Hypothalamus (tissue), 51 donors: ENCODE measurements at places on chromosomes 16 and 17.

GRCh38 chr17:7840441-7840840, 6.4 kb downstream of the KDM6B start:
- no peak for DNase-seq

- DNase-seq: no peak
Measured at GRCh38 chr16:75761108-75761507, 34.8 kb upstream of the CPHXL start.

DNA sequence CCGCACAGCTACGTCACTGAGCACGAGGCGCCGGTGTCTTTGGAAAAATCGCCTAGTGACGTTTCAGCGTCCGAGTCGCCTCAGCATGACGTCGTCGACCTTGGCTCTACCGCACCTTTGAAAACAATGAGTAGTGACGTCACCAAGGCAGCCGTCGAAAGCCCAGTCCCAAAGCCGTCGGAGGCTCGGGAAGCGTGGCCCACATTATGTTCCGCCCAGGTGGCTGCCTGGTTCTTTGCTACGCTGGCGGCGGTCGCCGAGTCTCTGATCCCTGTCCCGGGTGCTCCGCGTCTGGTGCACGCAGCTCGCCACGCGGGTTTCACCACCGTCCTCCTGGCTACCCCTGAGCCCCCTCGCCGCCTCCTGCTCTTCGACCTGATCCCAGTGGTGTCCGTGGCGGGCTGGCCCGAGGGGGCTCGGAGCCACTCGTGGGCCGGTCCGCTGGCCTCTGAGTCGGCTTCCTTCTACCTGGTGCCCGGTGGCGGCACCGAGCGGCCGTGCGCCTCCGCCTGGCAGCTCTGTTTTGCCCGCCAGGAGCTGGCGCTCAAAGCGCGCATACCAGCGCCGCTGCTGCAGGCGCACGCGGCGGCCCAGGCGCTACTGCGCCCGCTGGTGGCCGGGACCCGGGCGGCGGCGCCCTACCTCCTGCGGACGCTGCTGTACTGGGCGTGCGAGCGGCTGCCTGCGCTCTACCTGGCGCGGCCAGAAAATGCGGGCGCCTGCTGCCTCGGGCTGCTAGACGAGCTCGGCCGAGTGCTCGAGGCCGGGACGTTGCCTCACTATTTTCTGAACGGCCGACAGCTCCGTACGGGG, 1.5 kb downstream of the TMEM102 start:
- no peak for DNase-seq

DNA sequence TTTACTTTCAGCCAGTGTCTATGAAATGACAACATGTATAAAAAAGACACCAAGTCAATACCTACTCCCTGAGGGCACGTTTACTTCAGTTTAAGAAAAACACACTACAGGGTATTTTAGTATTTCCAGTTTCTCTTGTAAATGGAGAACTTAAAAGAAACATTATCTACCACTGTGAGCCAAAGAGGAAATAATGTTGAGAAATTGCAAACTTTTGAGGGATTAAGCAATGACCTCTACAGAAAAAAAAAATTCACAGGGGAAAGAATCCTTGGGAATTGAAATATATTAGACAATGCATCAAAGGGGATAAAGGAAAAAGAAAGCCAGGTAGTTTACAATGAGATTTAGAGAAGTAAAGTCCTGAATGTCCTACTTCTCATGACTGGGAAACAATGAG, 126.0 kb downstream of the KCNJ2 start:
- no peak for DNase-seq

DNA sequence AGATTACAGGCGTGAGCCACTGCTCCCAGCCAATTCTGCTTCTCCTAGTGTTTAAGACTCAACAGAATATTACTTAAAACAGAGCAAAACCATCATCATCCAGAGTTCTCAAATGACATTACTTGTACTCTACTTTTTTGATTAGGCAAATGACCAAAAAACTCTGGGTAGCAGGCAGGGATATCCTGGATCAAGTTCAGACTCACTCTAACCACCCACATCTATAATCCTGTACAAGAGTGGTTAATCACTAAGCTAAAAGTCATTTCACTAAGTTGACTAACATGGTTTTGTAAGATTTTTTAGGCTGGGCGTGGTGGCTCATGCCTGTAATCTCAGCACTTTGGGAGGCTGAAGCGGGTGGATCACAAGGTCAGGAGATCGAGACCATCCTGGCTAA, 6.8 kb downstream of the NAE1 start:
- no peak for DNase-seq

- no peak for DNase-seq
Measured at GRCh38 chr16:72837846-72838585, 209.9 kb downstream of the ZFHX3 start.

DNA sequence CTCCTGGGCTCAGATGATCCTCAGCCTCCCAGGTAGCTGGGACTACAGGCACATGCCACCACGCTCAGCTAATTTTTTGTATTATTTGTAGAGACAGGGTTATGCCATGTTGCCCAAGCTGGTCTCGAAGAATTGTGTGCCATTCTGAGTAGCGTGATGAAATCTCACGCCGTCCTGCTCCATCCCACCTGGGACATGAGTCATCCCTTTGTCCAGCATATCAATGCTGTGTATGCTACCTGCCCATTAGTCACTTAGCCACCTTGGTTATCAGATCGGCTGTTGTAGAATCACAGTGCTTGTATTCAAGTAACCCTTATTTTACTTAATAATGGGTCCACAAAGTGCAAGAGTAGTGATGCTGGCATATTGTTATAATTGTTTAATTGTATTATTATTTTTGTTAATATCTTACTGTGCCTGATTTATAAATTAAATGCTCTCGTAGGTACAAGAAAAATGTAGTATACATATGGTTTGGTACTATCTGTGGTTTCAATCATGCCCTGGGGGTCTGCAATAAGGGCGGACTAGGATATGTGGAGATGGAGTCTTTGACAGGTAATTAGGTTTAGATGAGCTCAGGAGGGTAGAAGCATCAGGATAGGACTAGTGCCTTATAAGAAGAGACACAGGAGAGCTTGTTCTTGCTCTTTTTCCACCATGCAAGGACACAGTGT, 26.6 kb upstream of the SLC13A2 start:
- no peak for DNase-seq

GRCh38 chr16:57815987-57816745, 13.9 kb upstream of the KIFC3 start:
- DNase-seq: no peak

DNA sequence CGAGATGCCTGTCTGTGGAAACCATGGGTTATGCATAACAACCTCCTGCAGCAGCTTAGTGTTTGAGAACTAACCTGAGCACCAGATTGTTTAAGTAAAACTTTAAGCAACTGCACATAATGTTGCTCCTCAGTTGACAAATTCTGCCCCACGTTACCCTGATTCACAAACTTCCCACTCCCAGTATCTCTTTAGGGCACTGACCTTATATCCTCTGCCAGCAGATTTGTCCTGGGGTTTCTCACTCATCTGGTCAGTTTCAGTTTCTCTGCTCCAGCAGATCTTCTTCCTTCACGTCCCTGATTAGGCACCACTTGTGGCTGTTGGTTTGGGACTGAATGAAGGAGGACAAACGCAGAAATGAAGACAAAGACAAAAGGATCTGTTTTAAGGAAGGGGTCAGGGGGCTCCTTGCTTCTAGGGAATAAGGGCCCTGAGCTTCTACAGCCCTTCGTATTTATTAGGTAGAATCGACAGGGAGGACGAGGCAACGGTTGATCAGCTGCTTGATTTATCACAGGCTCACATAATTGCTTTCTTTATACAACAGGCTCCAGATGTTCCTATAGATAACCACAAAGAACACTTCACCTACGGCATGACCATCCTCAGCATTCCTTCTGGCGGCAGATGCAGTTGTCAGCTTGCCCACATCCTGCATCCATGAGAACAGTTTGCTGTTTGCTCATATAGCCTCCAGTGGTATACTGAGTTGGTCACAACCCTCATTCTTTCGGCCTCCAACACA, 13.5 kb upstream of the ZNF689 start:
- no peak for DNase-seq

DNA sequence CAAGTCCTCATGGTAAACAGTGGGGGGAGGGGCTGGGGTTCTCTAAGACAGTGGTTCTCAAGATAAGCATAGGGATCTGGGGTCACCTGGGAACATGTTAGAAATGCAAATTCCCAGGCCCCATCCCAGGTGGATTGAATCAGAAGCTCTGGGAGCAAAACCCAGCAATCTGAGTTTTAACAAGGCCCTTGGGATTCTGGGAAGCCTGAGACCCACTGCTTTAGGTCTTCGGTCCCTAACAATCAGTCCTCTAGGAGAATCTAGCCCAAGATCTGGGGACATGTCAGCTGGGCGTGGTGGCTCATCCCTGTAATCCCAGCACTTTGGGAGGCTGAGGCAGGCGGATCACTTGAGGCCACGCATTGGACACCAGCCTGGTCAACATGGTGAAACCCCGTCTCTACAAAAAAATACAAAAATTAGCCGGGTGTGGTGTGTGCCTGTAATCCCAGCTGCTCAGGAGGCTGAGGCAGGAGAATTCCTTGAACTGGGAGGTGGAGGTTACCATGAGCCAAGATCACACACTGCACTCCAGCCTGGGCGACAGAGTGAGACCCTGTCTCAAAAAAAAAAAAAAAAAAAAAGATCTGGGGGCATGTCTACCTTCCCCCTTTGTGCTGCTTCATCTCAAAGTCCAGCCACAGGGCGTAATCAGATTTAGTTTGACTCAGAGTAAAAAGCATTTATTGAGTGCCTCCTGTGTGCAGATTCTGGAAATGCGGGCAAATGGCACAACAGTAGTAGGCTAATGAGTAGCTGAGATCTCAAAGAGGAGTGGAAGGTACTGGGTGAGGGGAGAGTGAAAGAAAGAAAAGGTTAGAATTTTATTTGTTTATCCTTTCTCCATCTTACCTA, 8.8 kb upstream of the NR1D1 start:
- DNase-seq: no peak

- no peak for DNase-seq
Measured at GRCh38 chr16:55479430-55480140, 587 bp downstream of the MMP2 start.

DNA sequence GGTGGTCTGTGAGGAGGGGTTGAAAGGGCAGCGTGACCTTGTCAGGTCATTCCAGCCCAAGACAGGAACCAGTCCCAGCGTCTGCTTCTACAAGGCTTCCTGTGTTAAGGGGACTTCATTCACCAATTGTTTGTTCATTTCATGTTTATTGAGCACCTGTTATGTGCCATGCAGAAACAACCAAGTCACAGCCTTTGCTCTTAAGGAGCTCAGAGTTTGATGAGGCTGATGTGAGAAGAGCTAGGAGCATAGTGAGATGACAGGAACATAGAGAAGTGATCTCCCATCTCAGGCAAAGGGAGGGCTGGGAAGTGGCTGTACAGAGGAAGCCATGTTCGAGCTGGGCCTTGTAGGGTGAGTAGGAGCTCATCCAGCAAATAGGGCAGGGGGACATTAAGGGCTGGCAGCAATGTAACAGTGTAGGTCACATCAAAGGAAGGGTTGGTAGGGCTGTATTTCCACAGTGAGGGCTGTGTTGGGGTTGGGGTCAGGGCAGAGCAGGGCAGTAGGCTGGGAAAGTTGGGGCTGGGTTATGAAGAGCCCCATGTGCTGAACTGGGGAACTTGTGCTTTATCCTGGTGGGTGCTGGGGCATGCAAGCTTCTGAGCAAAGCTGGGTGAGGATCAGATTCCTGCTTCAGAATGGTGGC, 79.8 kb downstream of the ARHGAP23 start:
- DNase-seq: no peak

GRCh38 chr17:45437465-45438283, 5.0 kb upstream of the ARHGAP27 start:
- no peak for DNase-seq

DNA sequence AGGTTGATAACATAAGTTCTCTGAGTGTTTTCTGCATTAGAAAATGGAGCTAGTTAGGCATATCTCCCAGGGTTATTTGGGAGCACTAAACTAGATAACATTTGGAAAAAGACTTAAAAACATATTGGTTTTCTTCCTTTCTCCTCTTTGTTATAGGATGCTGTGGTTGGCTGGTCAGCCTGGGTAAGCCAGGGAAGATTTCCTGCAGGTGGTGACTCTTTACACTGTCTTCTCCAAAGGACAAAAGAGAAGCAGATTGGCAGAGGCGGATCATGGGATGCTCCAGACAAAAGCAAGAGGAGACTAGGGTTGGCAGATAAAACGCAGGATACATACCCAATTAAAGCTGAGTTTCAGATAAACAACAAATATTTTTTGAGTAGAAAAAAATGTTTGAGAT, 6.2 kb upstream of the CRYBA1 start:
- no peak for DNase-seq

DNA sequence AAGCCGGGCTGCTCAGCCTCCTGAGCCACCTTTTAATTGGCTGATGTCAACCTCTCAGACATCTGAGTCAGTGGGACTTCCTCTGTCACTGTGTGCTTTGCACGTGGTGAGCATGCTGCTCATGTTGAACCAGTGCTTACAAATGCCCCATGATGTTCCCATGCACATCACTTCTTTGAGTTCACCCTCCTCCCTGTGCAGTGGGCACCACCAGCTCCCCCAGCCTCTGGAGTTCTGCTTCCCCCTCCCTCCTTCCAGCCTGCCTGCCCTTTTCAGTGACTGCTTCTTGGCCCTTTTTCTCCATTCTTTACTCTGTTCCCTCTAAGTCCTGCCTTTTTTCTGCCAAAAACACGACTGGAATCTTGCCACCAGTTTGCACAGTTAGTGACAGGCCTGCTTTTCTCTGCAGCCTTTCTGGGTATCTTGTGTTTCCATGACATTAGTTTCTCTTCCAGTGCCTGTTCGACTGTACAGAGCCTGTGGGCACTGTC, 41.6 kb downstream of the USP10 start:
- DNase-seq: peak; percentile 37

- no peak for DNase-seq
Measured at GRCh38 chr17:54608634-54609155, 292.0 kb upstream of the TOM1L1 start.

DNA sequence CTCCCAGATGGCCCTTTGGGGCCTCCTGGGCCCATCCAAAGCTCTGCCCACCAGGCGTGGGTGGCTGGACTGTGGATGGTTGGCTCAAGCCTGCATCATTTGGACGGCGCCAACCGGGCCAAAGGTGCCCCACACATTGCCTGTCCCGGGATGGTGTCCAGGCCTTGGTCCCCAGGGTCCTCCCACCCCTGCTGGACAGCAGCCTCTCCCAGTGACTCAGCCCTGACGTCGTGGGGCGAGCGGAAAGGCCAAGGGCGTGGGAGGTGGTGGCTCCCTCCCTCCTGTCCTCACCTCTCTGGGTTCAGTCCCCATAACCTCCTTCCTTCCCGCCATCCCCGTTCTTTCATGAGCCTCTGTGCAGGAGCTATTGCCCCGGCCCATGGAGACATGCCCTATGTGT, 42.1 kb upstream of the DLX4 start:
- DNase-seq: no peak

GRCh38 chr16:49838441-49839016, 17.4 kb downstream of the ZNF423 start:
- no peak for DNase-seq

GRCh38 chr16:80807906-80808305, 3.5 kb upstream of the CDYL2 start:
- no peak for DNase-seq

GRCh38 chr16:84044118-84044488, 1.5 kb upstream of the SLC38A8 start:
- DNase-seq: no peak
